Bone marrow (tissue), 2 donors: ENCODE measurements at places on chromosomes 5 and 9.

GRCh38 chr5:9878206-9878605, 248.1 kb upstream of the TAS2R1 start:
- DNase-seq = no peak

DNA sequence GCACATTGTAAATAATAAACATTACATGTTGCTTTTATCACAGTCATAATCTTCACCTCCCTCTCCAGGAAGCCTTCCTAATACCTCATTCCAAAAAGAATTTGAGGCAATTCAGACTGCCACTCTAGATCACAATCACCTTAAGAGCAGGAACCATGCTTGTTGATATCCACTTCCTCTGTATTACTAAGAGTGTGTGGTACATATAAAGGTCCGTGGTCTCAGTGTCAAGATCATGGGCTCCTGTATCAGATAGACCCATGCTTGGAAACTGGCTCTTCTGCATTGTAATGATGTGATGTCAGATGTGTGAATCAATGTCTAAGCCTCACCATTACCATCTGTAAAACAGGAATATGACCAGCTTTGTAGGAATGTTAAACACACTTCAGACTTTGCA, 114.1 kb downstream of the SPOCK1 start:
- no peak for DNase-seq

GRCh38 chr5:145237843-145238242, 597.3 kb downstream of the PRELID2 start:
- DNase-seq = no peak

DNA sequence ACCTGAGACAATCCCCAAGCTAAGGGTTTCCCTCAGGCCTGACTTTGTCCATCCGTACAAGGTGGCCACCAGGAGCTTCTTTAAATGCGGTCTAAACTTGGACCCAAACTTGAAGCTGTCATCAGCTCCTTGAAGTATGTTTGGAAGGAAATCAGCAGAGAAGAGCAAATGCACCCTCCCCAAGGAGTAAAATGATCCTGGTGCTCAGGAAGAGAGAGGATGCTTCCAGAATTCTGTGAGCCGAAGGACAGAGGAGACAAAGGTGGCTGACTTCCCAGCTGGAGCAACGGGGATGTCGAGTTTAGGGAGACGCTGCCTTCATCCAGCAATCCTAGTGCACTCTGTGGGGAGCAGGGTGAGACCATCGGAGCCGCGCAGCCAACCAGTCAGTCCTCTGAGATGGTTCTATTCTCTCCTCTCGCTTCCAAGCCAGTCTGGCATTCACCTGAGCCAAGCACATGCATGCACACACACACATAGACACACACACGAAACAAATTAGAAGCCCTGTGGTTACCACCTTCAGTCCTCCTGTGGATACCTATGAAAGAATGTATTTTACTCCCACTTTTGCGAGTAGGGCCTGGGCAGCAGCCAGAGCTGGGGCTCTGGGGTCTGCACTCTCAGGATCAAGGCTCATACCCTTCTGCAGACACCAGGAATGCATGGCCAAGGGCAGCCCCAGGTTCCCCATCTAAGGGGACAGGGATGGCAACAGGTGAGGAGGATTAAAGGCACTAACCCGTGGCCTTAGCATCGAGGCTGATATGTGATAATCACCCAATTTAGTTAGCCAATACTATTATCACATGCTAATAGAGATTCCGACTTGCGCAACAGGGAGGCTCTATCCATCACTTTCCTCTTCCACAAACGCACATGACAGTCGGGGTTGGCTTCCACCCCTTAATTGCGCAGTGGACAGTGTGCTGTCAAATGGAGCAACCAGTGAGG, 75.8 kb downstream of the GTF3C4 start:
- no peak for DNase-seq

DNA sequence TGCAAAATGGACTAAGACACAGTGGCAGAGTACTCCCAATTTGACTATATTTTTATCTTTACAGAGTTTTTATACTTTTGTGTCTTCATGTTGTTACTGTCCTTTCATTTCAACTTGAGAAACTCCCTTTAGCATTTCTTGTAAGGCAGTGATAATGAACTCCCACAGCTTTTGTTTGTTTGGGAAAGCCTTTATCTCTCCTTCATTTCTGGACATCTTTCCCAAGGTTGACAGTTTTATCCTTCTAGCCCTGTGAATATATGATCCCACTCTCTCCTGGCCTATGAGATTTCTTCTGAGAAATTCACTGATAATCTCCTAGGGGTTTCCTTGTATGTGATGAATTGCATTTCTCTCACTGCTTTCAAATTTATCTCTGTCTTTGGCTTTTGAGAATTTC, 9.2 kb upstream of the SARDH start:
- DNase-seq = no peak

- DNase-seq = no peak
Measured at GRCh38 chr5:60404171-60404570, 295.8 kb downstream of the DEPDC1B start.

DNA sequence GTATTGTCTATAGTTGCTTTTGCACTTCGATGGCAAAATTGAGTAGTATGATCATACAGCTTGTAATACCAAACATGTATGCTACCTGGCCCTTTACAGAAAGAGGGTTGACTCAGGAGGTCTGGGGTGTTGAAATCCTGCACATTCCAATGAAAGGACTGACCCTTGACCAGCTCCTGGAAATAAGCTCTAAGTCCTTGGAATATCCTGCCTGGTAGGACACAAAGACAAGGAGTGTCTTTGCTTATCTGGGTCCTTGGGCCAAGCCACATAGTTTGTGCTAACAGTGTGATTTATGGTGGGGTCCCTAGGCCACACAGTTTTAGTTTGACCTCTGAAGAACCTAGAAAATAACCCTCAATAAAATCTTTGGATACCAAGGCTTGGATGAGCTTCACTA, 89.3 kb upstream of the FTMT start:
- no peak for DNase-seq

DNA sequence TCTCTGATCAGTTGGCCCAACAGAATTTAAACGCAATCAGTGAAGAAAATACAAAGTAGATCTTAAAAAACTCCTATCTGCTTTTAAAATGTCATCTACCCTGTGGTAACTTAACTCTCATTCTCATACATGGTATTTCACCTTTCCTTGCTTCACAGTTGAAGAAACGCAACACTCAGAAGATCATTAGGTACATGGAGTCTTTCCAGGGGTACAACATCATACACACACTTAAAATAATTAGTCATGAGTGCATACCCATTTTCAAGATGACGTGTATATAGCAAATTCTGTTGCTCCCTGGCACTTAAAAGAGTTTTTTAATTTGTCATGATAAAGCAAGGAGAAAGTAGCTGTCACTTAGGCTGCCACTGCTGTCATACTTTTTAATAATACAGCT, 259.9 kb downstream of the BNC2 start:
- no peak for DNase-seq

GRCh38 chr9:133464638-133465037, 4.9 kb downstream of the CACFD1 start:
- DNase-seq = no peak

DNA sequence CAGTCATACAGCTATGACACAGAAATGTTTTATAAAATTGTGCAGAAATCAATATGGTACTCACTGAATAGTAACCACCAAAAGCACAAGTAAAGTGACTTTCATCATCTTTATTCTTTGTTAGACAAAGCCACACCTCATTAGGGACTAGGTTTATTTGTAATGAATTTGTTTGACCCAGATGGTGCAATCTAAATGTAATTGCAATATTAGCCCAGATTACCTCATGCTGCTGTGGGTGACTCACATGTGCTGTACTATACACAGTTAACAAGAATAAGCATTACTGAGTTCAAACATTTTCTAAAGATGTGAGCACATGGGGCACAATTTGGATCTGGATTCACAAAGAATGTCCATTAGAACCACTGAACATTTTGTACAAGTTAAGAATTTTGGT, 759.3 kb upstream of the TYRP1 start:
- DNase-seq = no peak

- no peak for DNase-seq
Measured at GRCh38 chr5:142544071-142544753, 141.7 kb downstream of the FGF1 start.

DNA sequence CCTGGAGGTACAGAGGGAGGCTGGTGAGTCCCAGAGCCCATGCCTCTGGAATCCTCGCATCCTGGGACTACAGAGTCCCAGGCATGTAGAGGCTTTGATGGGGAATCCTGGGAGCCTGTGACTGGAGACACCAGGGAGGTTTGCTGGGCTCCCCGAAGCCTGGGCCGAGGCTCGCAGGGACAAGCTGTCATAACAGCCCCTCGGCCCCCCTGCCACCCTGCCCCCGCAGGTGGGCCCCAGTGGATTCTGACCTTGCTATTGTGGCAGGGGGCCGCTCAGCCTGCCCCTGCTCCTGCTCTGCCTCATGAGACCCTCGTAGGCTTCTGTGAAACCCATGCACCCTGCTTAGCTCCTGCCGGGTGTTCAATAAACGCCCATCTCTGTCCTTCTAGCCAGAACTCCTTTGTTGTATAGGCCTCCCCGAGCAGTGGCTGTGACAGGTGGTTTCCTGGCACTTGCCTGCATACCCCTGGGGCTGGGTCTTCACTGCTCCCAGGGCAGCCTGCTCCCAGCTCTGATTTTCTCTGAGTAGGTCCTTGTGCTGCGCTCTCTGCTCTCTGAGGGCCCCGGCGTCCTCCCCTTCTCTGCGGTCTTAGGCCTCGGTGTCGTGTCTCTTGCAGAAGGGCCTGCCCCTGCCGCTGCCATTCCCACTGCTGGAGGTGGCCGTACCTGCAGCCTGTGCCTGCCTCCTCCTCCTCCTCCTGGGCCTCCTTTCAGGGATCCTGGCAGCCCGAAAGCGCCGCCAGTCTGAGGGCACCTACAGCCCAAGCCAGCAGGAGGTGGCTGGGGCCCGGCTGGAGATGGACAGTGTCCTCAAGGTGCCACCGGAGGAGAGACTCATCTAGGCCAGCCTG, 20.4 kb downstream of the CRB2 start:
- DNase-seq = no peak

GRCh38 chr9:123408313-123409262, 52.6 kb downstream of the CRB2 start:
- no peak for DNase-seq

GRCh38 chr5:128559300-128560297, 21.6 kb upstream of the FBN2 start:
- DNase-seq = no peak

DNA sequence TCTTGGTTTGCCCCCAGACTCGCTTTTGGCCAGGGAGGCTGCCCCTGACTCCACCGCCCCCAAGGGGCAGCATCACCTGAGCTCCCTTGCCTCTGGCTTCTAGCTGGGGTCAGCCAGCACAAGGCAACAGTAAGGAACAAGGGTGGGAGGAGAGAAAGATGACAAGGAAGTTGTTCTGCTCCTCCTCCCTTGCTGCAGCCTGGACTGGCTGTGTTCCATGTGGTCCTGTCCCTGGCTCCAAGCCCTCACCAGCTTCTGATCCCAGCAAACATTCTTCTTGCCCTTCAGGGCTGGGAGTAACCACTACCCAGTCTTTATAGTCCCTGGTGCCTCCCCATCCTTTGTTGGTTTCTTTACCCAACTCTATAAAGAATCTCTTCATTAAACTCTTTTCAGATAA, 100.3 kb upstream of the SPIN1 start:
- DNase-seq = no peak

GRCh38 chr5:147321569-147321968, 86.7 kb downstream of the STK32A start:
- DNase-seq = no peak

DNA sequence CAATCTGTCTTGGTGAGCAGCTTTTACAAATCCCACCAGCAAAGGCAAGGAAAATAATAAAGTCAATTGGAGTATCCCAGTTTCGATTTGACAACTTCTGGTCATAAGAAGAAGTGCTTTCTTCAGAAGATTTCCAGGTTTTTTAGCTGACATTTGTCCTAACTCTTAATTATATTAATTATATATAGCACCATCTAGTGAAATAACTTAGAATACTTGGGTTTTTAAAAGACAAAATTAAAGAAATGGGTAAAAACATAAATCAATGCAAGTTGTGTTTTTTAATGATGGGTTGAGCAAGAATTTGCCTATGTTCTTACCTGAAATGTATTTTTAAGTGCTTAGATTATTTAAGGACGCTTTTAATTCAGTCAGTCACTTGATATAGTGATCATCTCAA, 421.8 kb downstream of the ACTL7B start:
- DNase-seq = no peak

DNA sequence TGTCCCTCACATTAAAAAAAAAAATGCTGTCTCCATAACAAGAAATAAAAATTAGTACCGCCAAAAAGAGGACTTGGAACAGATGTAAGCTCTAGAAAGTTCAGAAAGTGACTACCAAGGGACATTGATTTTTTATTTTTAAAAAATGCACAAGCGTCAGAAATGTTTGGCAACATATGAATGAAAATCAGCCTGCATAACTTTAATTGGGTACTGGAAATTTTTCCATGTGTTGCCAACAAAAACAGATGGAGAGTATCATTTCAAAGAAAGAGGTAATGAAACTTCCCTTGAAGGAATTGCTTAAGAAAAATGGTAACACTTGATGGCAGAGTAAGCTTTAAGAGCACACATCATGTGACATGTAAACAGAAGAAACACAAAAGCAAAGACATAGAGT, 47.2 kb downstream of the OR2K2 start:
- DNase-seq = no peak

- no peak for DNase-seq
Measured at GRCh38 chr5:60494635-60495034, 205.3 kb downstream of the DEPDC1B start.

DNA sequence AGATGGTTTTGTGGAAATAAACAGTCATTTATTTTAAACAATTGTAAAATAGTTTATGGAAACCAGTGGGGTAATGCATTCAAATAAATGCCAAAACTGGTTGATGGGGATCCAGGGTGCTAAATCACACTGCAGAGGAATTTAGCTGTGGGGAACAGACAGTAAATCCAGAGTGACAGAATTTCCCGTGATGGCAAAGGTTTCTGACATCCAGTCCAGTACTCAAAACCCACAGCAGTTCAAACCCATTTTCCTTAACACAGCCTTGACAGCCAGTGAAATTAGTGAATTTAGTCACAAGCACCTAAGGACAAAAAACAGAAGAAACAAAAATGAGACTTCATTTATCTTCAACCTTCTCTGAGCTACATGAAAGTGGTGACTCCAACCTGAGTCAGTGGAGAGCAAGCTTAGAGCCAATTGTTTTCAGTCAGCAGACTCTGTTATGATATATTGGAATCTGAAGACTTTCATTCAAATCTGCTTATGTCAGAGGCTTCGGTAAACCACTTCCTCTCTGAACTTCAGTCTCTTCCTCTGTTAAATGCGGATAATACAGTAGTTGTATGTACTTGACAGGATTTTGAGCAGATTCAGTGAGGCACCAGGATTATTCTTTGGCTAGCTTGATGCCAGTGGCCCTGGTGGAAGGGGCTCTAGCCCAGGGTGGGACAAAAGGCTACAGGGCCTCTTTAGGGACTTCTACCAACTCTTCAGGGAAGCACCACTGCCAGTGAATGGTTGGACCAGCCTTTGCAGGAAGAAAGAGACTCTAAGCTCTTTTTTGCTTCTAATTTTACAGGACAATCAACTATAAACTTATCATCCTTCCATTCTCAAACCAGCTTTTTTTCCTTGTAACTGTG, 185.3 kb downstream of the MAPKAP1 start:
- peak; percentile 6 for DNase-seq

- DNase-seq = no peak
Measured at GRCh38 chr9:80951675-80952074, 737.7 kb downstream of the TLE1 start.
